Myometrial cell (primary cell): ENCODE measurements at places on chromosomes 3 and 15. TPM values are rescaled to one million over a fixed set of nuclear protein-coding genes. Genes with fewer than 3 reads are reported as not detected.

The LEKR1 gene
- total RNA-seq, result 0.18 and 0.58 TPM in 2 replicates

The OIP5 gene
- total RNA-seq, result 15.2 and 23.1 TPM in 2 replicates

The AMT gene
- 0.35 and 0.58 TPM in 2 replicates for total RNA-seq

The CHP1 gene
- total RNA-seq, result 145 and 162 TPM in 2 replicates

The SLC6A1 gene
- not detected in 2 replicates for total RNA-seq

The DAPK2 gene
- total RNA-seq, result 0.29 and 1.8 TPM in 2 replicates

The ACKR4 gene
- total RNA-seq, result 0.35 and 0.58 TPM in 2 replicates

The CCK gene
- not detected in 2 replicates for total RNA-seq

The SSR3 gene
- 323 and 388 TPM in 2 replicates for total RNA-seq

The ZFAND6 gene
- total RNA-seq, result 96.6 and 129 TPM in 2 replicates
